ENCODE measurements at places on chromosomes 13 and 19.

- no peak for DNase-seq
Measured at GRCh38 chr13:66513728-66514127, 716.4 kb downstream of the PCDH9 start.

DNA sequence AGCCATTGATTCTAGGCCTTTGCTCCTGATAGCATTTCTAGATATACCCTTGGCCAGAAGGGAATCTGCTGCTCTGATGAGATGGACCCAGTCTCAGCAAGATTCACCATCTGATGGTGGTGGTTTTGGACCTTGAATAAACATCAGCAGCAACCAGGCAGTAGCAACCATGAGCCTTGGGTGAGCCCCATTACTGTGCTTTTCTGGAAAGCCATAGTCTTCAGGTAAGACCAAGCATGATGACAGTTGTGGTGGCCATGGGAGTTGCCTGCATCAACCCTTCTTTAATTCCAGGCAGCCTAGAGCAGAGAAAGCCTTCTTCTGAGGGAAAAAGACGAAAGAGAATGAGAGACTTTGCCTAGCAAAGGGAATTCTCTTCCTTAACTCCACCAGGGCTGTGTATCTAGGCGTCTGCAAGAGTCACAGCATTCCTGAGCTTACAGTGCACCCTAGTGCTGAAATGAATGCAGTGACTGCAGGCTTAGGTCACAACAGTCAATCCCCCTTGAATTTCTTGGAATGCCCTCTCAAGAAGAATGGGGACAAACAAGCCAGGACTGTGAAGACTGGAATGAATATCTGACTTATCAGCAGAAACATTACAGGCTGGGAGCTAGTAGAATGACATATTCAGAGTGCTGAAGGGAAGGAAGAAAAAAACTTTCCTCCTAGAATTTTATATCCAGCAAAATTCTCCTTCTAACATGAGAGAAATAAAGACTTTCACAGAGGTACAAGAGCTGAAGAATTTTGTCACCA is 942.4 kb upstream of the PCDH20 start:
- DNase-seq = no peak

- DNase-seq = peak; percentile 41
Measured at GRCh38 chr19:2775556-2776430, 7.3 kb downstream of the SGTA start.

DNA sequence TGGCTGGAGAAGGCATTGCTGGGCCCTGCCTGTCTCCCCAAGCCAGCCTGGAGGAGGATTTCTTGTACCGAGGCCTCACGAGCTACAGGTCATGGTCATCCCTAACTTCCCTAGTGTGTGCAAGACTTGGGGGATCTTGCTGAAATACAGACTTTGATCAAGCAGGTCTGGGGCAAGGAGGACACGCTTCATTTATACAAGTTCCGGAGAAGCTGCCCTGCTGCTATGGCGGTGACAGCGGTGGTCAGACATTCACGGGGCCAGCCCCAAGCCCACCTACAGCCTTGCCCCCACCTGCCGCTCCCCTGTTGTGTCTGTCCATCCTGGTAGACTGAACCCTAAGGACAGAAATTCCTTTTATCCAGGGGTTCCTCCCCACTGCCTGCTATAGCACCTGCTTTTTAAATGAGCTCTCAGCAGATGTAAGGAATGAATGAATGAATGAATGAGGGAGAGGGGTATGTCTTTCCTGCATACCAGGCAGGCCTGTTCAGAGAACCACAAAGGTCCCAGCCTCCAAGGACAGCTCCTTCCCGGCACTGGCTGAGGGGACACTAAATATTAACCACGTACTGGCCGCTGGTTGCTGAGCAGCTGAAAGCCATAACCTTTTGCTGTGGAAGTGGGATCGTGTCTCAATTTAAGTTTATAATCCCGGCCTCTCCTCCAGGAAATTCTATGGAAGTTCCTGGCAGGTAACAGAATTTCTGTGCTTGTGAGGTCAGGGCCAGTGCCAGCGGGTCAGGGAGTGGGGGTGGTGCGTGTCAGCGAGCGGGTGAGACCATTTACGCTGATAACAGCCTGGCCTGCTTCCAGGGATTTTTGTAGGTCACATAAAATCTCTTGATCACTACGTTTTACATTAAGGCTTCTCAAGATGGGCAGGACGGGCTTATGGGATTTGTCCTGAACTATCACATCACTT is 27.1 kb downstream of the TSSK6 start:
- DNase-seq = no peak

- no peak for DNase-seq
Measured at GRCh38 chr13:73254827-73255226, 196.0 kb downstream of the KLF5 start.

- no peak for DNase-seq
Measured at GRCh38 chr13:50104493-50104892, 89.2 kb downstream of the KCNRG start.

- DNase-seq = no peak
Measured at GRCh38 chr19:47141695-47142094, 11.1 kb downstream of the SAE1 start.

- DNase-seq = no peak
Measured at GRCh38 chr19:46115396-46116106, 8.9 kb downstream of the IGFL3 start.

- DNase-seq = no peak
Measured at GRCh38 chr19:45791744-45792469, 738 bp downstream of the DMWD start.

DNA sequence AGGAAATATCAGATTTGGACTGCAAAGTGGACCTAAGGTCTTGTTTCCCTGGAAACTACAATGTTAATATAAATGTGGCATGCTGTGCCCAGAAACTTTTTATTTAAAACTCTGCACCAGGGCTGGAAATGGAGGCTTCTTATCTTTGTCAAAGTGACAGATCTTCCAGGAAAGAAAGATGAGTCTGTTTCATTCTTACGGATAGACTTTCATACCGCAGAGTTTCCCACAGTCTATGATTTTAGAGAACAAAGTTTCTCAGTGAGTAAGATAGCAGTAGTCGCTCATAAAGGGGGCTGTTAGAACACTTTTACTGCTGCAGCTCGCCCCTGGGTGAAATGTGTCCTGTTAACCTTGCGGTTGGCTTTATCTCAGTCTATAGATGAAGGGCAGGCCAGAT is 6.7 kb downstream of the CLEC11A start:
- DNase-seq = no peak

GRCh38 chr13:56735537-56735942 is 405.2 kb upstream of the PRR20A start:
- no peak for DNase-seq

GRCh38 chr13:101398191-101398590 is 18.1 kb downstream of the NALCN start:
- DNase-seq = no peak

DNA sequence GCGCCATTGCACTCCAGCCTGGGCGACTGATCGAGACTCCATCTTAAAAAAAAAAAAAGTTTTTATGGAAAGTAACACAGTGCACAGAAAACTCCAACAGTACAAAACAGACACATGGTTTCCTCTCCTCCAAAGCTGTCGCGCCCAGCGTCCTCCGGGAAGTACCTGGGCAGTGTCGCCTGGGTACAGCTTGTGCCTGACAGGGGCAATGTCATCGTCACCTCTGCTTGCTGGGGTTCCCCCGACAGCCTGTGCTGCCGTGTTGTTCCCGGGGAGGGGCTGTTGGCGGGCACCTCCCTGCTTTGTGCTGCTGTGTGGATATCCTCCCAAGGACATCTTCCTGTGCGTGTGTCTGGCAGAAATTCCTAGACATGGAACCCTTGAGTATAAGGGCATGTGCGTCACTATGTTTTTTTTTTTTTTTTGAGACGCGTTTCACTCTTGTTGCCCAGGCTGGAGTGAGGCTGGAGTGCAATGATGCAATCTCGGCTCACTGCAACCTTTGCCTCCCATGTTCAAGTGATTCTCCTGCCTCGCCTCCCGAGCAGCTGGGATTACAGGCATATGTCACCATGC is 2.4 kb upstream of the F2RL3 start:
- DNase-seq = no peak

- no peak for DNase-seq
Measured at GRCh38 chr19:7545904-7546303, 10.4 kb downstream of the PNPLA6 start.

- DNase-seq = no peak
Measured at GRCh38 chr13:41694545-41695301, 237.4 kb downstream of the RGCC start.

GRCh38 chr13:69721631-69722030 is 386.0 kb upstream of the ATXN8OS start:
- no peak for DNase-seq

GRCh38 chr19:34985249-34986022 is 14.7 kb upstream of the GRAMD1A start:
- no peak for DNase-seq

DNA sequence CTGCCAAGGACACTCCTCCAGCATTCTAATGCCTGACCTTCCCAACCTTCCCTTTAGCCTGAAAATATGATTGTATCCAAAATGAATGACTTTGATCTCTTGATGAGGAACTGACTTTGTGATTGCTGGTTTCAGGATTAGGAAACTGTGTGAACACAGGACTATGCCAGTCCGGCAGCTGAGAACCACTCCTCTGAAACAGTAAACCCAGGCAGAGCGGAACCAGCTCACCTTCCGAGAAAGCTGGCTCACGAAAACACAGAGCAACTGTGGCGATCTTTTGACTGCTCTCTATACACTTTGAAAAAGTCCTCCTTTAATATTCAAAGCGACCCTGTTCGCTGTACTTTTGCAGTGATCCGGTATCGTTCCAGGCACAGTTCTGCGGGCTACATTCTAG is 258.8 kb upstream of the IRS2 start:
- DNase-seq = no peak

DNA sequence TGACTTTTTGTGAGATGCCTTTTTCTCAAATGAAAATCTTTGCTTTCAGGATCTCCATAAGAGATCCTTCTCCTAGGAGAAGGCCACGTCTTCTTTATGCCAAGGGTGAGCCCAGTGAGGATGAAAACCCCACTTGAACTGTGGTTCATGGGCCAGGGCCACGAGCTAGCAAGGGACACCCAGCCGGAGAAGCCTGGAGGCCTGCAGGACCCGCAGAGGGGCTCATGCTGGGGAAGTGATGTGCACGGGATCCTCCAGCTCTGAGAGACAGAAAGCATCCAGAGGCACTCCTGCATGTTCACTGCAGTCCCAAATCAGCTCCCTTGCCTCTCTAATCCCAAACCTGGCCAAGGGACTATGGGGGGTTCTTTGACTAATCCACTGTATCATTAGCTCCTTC is 168.9 kb downstream of the UQCRFS1 start:
- no peak for DNase-seq

GRCh38 chr13:26707122-26708006 is 53.2 kb downstream of the GPR12 start:
- no peak for DNase-seq

GRCh38 chr19:5094768-5095567 is 126.1 kb downstream of the KDM4B start:
- DNase-seq = no peak

GRCh38 chr13:44004878-44005277 is 125.2 kb downstream of the LACC1 start:
- DNase-seq = no peak

- DNase-seq = no peak
Measured at GRCh38 chr13:24899601-24900000, 135.6 kb downstream of the RNF17 start.

GRCh38 chr19:47158879-47159503 is 28.4 kb downstream of the SAE1 start:
- peak; percentile 42 for DNase-seq

DNA sequence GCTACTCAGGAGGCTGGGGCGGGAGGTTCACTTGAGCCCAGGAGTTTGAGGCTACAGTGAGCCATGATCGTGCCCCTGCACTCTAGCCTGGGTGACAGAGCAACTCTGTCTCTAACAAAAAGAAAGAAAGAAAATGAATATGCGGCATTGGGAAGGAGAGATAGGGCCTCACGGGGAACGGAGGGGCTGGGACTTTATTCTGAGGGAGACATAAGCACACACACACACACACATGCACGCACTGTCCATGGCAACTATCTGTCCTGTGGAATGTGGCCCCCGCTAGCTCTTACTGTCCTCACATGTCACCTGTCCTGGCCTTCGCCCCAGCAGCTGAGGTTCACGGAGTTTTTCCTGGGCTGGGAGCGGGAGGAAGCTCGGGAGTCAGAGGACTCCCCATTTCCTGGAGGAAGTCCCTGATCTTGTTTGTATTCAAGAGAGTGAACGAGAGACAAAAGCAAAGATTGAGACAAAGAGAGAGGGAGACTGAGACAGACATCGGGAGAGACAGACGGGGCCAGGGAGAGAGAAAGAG is 654 bp downstream of the STAP2 start:
- no peak for DNase-seq

GRCh38 chr19:14371301-14371821 is 9.9 kb upstream of the ADGRE5 start:
- no peak for DNase-seq

DNA sequence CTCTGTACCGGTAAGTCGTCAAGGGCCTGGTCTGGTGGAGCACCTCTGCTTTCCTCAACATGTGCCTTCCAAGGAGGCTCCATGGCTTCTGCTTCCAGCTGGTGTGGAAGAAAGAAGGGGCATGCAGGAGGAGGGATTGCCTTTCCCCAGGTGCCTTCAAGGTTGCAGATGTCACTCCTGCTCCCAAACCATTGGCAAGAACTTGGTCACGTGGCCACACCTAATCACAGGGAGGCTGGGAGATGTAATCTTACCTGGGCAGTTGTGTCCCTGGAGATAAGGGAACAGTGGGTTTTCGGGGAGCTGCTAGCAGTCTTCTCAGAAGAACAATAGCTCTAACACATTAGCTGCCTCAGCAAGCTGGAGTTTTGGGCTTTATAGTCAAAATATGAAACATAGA is 9.7 kb upstream of the GPR18 start:
- DNase-seq = no peak

GRCh38 chr13:23848646-23849141 is 40.5 kb downstream of the MIPEP start:
- no peak for DNase-seq

DNA sequence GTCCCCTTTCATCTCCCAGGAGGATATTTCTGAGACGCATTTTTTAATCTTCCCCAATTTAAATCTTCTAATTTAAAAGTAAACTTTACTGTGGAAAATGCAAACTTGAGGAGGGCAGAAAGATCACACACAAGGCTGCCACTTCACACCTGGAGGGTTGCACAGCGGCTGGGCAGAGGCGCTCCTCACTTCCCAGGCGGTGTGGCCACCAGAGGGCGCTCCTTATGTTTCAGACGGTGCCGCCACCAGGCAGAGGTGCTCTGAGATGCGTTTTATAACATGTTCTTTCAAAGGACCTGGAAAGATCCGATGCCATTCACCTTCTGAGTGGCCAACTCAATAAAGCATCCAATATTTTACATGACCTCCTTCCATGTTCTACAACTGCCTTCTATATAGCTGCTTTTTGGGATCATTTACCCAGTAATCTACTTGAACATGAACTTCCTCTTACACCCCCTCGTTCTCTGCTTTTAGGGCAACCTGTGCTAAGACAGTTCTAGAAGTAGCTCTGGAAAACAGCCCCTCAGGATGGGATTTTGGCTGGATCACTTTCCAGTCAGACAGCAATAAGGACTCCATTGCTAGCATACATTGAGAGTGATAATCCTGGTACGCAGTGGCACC is 14.8 kb upstream of the MTUS2 start:
- DNase-seq = no peak

Measured in T follicular helper cell (primary cell).